ENCODE measurements at places on chromosomes 3 and 15.

DNA sequence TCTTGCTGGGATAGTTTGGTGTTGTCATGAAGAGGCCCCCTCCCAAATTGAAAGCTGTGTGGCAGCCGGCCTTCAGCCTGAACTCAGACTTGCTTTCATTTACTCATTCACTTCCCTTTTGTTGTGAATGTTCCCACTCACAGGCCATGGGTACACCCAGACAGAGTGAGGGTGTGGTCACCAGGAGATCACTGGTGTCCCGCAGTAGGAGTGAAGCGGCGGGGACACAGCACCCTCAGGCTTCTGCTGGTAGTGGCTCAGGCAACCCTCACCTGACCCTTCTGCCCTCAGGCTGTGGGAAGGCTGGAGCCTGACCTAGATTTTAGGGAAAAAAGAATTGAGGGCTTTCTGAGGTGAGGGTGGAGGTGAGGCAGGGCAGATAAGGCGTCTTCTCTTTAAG lies 244.4 kb downstream of the SOX2 start:
- no peak for DNase-seq

- DNase-seq, result no peak
These were observed 41.7 kb downstream of the DAPK2 start for GRCh38 chr15:64004587-64004986.

DNA sequence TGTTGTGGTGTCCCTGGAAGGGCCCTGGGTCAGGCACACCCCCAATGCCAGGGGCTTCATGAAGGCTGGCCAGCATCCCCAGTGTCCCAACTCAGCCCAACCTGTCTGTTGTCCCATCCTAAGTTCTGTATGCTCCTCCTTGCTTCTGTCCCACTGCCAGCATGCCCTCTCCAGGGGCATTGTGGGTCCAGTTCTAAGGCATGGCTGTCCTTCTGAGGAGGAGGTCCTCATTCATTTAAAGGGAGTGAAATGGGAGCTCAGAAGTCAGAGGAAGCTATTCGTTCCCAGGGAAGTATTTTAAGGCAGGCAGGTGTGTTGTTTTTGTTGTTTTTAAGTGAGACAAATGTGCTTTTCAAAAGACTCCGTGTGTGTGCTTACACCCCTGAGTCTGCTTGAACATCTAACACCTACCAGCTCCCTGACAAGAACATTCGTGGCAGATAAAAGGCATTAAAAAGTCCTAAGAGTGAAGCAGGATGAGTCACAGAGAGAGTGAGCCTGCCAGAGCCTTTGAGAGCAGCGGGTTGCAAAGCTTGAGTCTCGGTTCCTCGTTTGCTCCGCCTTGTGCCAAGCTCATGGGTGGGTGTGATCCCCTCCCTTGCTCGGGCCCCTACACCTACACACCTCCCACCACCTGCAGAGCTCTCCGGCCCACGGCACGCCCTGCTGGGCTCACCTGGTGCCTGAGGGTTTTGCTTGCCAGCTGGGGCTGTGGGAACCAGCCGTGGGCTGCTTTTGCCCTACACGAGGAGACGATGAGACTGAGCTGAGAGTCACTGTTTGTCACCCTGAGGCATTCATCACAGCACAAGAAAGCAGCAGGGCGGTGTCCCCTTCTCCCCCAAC lies 183.4 kb upstream of the TOPAZ1 start:
- no peak for DNase-seq

DNA sequence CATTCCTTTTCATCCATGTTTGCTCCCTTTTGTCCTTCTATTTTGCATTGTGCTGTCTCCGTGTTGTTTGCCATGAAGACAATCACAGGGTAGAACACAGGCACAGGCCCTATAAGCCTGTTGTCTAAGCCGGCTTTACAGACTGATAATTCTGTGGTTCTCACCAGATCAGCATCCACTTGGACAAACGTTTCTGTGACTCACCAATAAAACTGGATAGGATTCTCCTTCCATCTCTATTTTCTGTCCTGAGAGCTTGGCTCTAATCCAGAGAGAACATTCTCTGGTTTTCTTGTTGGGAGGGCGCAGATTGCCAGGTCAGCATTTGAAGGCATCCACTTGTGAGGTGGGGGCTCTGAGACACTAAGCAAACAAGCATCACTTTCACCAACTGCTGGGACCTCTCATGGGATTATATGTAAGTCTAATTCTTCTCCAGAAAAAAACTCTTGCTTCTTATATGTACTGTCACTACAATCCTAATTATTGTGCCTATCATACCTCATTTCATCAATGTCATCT lies 101.6 kb downstream of the ERC2 start:
- DNase-seq, result no peak

DNA sequence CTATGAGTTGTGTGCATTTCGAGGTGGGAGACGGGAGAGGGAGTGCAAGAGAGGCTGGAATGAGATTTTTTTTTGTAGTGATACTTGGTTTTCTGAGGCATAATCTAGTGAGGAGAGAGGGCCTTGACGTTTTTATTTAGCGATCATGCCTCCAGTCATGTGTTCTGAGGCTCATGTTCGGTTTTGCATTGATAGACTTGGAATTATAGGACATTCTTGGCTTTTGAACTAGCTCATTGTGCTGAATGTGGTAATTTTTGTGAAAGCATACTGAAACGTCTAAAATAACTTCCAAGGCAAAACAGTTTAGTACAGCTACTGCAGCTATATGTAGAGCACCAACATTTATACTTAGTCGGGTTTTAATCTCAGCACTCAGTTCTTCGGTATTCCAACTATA lies 408.1 kb downstream of the CNTN4 start:
- DNase-seq, result no peak

DNA sequence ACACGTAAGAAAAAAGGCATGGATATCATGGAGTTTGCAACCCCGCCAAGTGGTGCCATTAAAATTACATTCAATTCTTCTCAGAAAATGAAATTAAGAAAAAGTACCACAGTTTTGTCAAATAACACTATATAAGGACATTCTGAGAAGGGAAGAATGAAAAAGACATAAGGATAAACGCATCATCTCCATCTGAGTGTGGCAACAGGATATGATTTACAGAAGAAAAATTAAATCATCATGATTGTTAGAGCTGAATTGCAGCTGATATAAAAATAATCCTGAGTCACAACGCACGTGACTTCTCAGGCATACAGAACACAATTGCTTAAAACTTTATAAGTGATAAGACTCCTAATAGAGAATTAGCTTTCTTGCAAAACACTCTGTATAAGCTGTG lies 133.8 kb downstream of the GREM1 start:
- DNase-seq, result no peak

DNA sequence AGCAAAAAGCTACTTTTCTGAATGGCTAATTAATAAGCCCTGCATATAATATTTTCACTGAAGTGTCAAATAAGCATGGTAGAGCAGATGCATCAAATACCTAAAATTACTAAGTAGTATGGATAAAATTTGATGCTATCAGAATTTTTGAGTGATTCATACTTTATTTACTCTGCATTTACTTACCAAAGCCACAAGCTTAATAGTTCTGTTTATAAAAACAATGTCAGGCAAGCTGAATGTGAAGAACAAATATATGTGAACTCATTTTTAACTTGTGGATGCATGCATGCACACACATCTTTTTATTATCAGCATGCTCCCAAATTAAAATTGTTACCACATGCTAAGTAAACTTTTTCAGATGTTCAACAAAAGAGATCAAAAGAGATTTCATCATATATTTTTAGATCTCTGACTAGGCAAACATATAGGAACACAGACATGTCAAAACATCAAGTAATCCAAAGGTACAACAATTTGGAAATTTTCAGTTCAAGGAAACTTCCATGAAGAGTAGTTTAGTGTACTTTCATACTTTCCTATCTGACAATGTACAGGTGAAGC lies 969.4 kb downstream of the ROBO1 start:
- no peak for DNase-seq

GRCh38 chr3:157452097-157452496 lies 15.4 kb downstream of the PTX3 start:
- DNase-seq, result no peak

DNA sequence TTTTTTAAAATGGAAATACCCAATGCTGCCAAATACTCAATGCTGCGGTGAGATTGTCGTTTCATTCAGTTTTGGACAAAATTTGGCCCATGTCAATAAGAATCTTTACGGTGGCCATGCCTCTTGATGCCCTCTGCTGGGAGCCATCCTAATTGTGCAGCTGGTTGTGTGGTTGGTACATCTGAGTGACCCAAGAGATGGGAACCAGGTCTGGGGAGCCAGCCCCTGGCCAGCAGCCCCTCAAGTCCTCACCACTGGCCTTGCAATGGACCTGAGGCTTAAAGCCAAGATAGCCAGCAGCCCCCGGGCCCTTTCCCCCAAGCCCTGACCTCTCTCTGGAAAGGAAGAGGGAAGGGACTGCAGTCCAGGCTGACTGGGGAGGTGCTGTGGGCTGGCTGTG lies 36.4 kb upstream of the ESYT3 start:
- DNase-seq, result no peak

DNA sequence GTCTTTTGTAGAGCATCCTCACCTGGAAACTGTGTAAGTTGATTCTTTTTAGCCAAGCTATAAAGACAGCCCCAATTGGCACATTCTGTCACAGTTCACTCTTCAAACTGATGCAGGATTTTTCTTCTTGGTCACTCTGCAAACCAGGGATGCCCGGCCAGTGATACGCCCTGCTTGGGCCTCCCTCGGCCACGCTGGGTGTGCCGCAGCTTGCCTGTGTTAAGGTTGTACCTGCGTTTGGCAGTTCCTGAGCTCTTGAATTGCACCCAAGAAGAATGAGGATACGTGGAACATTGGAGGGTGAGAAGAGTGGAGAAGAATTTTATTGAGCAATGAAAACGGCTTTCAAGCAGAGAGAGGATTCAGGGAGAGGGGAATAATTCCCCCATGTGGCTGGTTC lies 49.9 kb downstream of the PSMD6 start:
- DNase-seq, result no peak

DNA sequence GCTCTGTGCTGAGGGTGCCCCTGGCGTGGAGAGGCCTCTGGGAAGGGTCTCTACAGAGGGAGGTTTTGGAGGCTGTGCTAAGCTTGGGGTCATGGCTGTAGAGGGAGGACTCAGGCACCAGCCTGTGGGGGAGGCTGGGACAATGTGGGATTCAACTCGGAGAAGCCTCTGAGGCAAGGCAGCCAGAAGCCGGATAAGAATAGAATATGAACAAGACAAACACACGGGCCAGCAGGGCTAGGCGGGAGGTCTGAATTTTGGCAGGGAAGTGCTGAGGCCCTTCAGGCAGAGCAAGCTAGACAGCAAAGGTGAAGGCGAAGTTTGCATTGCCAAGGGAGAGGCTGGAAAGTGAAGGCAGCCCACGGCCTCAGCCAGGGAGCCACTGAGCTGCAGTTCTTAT lies 612.1 kb upstream of the NR2F2 start:
- DNase-seq, result no peak

GRCh38 chr3:150759319-150759718 lies 3.6 kb downstream of the SIAH2 start:
- no peak for DNase-seq

- no peak for DNase-seq
These were observed 97.9 kb downstream of the ADCY5 start for GRCh38 chr3:123350971-123351370.

DNA sequence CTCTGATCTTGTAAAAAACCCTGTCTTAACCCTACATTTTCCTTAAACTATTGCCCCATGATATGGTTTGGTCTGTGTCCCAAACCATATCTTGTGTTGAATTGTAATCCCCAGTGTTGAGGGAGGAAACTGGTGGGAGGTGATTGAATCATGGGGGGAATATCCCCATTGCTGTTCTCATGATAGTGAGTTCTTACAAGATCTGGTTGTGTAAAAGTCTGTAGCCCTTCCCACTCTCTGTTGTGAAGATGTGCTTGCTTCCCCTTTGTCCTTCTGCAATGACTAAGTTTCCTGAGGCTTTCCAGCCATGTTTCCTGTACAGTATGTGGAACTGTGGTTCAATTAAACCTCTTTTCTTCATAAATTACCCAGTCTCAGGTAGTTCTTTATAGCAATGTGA lies 881.4 kb downstream of the DIPK2A start:
- DNase-seq, result no peak

DNA sequence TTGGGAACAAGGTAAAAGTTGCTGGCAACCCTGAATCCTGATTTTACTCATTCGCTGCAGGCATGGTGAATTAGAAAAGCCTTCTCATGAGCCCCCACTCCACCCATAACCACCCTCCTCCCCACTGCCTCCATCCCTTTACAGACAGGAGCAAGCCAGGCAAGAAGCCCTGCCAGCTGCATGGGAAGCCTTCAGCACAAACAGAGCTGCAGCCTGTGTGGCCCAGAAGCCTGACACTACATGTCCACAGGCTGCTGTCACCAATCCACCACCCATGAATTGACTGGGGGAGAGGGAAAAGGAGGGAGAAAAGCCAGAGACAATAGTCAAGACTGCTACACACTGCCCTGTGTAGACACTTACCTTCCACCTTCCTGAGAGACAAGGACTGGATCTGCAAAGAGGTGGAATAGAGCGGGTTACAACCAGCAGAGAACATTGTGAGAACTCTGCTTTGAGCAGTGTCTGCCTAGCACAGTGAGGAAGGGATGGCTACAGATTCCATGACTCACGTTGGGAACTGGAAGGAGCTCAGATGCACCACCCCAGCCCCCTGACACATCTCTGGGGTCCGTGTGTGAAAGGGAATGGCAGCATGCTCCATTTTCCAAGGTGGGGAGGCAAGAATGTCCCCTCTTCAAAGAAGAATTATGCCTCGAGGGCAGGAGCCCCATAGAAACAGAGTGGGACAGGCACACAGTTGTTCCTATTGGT lies 33.9 kb downstream of the DZIP1L start:
- DNase-seq, result no peak

- no peak for DNase-seq
These were observed 685 bp downstream of the ADAMTSL3 start for GRCh38 chr15:83654379-83655236.

DNA sequence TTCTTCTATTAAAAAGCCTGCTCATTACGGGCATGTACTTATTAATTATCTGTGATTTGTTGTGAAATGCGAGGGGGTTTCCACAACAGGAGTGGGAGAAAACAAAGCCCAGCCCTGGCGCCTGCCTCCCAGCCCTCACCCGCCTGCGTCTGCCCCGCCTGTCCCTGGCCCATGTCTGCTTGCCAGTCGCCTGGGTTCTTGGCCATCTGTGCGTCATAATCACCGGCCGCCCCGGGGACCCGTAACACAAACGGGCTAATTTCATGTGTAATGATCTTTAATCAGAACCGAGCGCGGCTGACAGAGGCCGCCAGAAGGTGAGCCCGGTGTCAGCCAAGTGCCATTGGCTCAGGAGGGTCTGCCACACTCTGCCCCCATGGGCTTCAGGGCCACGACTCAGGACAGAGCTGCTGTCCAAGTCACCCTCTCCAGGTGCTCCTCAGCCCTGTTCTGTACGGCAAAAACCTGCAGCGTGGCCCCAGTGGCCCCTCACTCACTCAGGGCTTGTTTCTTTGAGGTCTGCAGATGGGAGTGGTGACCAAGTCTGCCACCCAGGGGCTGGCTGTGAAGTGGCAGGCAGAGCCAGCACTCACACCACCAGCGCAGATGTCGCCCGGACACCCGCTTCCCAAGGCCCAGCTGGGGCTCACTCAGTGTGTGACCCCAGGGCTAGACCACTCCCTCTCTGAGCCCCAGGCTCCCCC lies 28.8 kb upstream of the TMEM115 start:
- DNase-seq, result peak; percentile 38

Data from HTR-8/SVneo (cell line).